ENCODE measurements at places on chromosomes 12 and 14.

GRCh38 chr12:11846488-11846887, 197.0 kb downstream of the ETV6 start:
- DNase-seq = no peak

GRCh38 chr12:56190695-56191155, 1.4 kb upstream of the SMARCC2 start:
- DNase-seq = no peak

DNA sequence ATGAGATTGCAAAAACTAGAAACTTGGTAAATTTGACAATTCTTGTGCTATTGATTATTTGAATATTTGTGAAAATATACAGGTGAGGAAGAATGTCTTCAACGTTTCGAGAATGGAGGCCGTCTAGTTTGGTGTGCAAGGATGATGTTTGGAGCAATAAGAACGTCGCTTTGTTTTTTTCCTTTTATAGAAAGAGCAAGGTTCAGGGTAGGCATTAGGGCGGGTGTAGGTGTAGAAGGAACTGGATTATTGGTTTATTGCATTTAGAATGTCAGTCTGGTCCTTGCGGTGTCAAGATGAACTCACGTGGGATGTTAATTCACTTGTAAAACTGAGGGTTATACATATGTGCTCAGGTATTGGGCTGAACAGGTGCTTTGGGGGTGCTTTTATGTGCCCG, 1.1 kb downstream of the RPS26 start:
- DNase-seq = no peak

DNA sequence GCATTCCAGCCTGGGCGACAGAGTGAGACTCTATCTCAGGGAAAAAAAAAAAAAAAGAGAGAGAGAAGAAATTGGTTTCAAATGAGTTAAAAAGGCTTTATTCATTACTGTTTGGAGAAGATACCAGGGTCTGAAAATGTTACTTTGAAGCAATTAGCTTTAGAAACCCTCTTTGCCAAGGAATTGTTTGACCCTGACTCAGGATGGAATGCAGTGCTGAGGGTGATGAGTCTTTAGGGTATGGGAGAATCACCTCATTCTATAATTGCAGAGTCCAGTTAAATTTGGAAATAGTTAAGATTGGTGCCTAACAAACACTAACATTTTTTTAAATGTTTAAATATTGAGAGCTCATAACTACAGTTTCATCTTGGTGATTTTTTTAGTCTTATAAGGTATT, 13.3 kb downstream of the RAP1B start:
- DNase-seq = no peak

GRCh38 chr12:27919671-27920235, 52.8 kb downstream of the PTHLH start:
- no peak for DNase-seq

- no peak for DNase-seq
Measured at GRCh38 chr14:43308421-43309110, 1198.5 kb downstream of the FSCB start.

GRCh38 chr14:69647213-69647612, 35.8 kb downstream of the SUSD6 start:
- DNase-seq = no peak

- no peak for DNase-seq
Measured at GRCh38 chr12:67966560-67966959, 22.7 kb upstream of the IFNG-AS1 start.

DNA sequence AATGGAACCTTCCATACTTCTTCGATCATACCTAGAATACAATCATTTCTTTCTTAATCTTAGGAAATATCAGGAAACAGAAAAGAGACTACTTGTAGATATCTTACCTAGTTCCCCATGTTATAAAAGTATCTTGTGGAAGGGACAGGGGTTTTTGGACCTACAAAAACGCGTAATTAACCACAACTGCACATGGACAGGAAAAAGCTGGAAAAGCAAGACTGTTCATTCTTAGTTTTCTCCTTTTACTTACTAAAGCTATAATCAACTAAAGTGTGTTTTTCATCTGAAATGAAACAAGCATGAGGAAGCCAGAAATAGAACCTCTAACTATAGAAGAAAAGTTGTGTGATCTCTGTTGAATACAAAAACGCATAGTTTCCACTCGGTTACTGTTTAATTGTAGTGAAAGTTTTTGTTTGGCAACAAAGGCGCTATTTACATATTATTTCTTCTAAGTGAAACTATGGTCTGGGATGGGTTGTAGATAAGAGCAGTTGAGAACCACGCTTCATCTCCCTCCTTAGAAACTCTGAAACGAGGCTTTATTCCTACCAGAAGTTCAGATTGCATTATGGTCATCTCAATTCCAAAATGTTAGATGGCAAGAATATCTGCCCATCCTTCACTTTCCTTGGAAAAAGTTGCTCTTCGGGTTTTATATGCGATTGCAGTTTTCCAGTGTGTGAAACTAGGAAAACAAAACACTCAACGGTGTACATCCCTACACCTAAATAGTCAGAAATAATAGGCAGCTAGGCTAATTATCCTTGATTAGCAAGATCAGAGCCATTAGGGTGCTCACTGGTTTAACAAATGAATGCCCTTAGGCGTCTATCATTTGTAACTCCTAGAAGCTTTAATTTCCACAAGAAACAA, 1.1 kb downstream of the BCAT1 start:
- no peak for DNase-seq
